ENCODE measurements at places on chromosomes 13 and 19.

DNA sequence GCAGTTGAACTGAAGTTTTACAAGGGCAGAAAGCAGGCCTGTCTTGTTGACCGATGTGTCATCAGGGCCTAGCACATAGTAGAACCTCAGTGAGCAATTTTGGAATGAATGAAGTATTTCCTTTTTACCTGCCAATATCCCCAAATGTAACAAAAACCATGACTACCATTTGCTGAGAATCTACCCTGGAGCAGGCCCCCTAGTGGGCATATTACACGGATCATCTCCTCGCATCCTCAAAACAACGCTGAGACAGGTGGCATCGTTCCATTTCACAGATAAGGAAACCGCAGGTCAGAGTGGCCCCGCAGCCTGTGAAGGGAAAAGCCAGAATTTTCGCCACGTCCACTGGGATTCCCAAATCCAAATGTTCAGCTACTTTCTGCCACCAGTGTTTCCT, 77.9 kb downstream of the CACNA1A start:
- DNase-seq: peak; percentile 32

DNA sequence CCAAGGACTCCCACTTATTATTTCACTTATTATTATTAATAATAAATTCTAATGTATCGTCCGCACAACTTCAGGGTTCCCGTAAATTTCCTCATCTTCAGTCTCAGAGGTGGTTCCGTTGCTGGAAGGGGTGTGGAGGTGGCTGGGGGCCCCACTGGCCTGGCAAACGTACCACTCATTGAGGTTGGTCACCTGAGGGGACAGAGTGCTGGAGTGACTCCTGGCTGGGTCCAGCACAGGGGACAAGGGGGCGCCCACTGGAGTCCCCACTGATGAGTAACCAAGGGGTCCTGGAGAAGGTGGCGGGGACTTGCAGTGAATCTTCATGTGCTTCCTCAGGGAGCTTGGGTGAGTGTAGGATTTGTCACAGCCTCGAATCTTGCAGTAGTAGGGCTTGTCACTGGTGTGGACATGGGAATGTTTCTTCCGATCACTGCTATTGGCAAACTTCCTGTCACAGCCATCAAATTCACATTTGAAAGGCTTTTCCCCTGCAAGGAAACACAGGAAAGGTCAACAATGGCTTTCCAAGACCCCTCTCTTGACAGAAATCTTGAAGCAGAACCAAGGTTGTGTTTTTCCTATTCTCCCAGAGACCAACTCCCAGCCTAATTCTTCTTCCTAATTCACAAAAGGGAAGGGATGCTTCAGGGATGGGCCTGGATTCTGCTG, 6.1 kb downstream of the ZIC5 start:
- no peak for DNase-seq

GRCh38 chr13:49220036-49220855, at the start of gene MLNR:
Gene MLNR, plus strand, starts transcription at chr13:49220338. Its CDS starts 0 bp downstream, at chr13:49220338.
- no peak for DNase-seq

- no peak for DNase-seq
Observed at GRCh38 chr19:31761281-31761913, 412.2 kb upstream of the TSHZ3 start.

GRCh38 chr13:84399320-84400085, 517.2 kb upstream of the SLITRK1 start:
- no peak for DNase-seq

DNA sequence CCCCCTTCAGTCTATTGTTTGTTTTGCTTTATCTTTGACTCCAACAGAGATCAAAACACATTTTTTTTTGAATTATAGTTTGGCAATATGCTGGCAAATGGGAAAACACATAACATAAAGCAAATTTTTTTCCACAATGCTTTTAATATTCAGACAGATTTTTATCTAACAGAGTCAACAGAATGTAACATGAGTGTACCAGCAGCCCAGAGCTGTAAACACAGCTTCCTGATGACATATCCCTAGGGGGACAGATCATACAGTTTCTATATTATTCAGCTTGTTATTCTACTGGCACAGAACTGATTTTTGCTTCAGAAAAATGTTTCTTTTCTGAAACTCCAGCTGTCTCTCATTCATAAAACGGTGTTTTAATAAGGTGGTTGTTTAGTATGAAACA, 168.8 kb downstream of the OLFM4 start:
- no peak for DNase-seq

GRCh38 chr13:42497798-42498197, 76.2 kb upstream of the TNFSF11 start:
- peak; percentile 77 for DNase-seq

DNA sequence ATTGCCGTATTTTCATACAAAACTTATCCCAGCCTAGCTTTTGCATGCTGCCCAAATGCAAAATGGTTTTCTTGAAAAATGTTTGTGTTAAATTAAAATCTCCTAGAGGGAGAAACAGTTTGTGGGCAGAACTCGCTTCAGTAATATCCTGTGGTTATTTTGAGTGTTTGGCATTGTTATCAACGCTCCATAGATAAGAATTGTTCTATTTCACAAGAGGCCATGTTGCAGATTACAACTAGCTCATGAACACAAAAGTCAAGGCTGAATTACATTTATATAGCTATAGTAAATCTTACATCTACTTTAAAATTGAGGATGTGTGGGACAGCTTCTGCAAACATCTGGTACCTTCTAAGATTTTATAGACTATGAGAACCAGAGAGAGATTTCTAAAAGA, 447.9 kb downstream of the DCT start:
- DNase-seq: no peak

DNA sequence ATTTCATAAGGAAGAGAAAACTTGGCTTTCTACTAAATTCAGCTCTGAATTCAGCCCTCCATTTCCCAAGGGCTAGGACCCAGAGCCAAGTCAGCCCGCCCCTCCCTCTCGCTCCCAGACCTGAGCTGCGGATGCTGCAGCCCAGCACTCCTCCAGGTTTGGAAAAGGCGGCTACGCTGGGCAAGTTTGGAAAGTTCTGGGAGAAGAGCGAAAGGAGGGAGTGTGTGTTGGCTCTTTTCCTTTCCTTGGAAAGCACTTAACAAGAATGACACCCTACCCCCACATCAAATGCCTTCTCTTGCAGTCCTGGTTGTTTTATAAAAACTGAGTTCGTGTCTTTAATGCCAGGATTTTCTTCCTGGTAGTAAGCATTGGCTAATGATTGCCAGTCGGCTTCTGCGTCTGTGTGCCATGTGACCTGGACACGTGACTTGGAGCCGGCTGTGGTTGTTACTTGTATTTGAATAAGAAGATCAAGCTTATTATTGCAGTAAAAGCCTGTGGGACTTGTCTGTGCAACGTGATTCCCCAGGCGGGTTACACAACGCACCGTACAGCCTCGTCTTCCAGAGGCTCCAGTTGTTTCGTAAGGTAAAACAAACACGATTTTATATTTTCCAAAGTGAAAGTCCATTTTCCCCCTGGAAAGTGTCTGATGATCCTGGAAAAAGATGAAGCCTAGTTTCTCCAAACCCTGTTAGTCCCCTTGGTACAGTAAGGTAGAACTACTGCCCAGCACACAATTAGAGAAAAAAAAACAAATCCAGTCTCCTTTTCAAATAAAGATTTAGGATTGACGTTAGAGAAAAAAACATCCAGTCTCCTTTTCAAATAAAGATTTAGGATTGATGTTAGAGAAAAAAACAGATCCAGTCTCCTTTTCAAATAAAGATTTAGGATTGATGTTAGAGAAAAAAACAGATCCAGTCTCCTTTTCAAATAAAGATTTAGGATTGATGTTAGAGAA, 26.8 kb upstream of the UBE2L5 start:
- DNase-seq: peak; percentile 67

- DNase-seq: no peak
Observed at GRCh38 chr13:76523740-76524340, 362.4 kb downstream of the KCTD12 start.

- no peak for DNase-seq
Observed at GRCh38 chr13:112561478-112561877, 26.5 kb downstream of the TUBGCP3 start.

- no peak for DNase-seq
Observed at GRCh38 chr13:44103429-44104196, 223.9 kb downstream of the LACC1 start.

GRCh38 chr19:9323557-9323918, 441 bp upstream of the ZNF559 start:
- DNase-seq: peak; percentile 44

DNA sequence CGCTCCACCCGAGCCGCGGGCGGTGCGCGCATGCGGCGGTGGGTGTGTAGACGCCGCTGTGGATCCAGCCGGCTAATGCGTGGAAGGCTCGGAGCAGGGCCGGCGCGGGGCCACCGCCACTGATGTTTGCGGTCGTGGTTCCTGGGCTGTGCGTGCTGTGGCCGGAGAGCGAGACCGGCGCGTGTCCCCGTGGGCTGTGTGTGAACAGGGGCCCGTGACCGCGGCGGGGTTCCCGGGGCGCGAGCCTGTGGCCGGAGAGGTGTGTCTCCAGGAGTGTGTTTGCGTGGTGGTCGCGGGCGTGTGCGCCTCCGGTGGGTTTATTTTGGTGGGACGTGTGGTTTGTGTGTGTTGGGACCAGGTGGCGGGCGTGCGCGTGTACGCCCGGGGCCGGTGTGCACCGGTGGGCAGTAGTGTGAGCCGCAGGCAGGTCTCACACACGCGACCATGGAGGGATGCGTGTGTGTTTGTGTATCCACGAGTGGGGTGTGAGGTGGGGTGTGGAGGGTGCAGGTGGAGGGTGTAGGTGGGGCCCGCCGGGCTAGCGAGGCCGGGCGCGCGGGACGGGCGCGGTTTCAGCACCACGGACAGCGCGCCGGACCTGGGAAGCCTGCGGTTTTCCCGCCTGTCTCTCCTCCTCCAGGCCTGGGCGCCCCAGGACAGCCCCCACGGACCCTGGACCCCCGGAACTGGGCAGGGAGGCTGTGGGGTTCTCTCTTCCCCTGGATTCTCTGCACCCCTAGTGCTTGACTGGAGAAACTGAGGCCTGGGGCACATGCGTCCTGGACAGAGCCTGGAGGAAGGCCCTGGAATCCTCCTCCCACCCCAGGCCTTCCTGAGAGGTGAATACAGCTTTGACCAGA, 1.6 kb downstream of the HCN2 start:
- no peak for DNase-seq

GRCh38 chr13:77894743-77895142, 23.9 kb downstream of the EDNRB start:
- no peak for DNase-seq

DNA sequence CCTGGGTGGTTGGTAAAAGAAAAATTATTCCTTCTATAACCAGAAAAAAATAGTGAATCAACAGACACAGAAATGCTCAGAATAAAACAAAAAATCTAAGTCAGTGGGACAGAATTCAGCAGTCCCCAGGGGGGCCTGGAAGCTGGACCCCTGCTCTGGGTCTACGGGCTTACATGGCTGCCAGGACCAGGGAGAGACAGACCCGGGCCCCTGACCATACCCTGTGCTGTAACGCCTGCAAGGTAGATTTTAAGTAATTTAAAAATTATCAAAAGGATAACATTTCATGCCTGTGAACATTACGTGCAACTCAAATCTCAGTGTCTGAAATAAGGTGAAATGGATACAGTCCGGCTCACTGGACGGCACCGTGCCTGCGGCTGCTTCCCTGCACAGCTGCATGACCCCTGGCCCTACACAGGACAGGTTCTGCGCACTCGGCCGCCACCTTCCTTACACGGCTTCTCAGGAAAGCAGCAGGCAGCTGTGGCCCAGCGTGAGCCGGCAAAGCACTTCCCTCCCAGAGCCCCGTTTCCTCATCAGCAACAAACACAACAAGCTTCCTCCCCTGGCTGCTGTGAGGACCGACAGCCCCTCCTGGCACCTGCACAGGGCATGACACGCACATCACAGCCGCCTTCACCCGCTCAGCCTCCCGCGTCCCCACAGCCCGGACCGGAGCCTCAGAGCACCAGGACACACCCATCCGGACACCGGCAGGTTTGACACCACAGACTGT, 22.2 kb downstream of the RASA3 start:
- no peak for DNase-seq

- DNase-seq: no peak
Observed at GRCh38 chr13:20714161-20714560, 10.7 kb downstream of the IL17D start.

DNA sequence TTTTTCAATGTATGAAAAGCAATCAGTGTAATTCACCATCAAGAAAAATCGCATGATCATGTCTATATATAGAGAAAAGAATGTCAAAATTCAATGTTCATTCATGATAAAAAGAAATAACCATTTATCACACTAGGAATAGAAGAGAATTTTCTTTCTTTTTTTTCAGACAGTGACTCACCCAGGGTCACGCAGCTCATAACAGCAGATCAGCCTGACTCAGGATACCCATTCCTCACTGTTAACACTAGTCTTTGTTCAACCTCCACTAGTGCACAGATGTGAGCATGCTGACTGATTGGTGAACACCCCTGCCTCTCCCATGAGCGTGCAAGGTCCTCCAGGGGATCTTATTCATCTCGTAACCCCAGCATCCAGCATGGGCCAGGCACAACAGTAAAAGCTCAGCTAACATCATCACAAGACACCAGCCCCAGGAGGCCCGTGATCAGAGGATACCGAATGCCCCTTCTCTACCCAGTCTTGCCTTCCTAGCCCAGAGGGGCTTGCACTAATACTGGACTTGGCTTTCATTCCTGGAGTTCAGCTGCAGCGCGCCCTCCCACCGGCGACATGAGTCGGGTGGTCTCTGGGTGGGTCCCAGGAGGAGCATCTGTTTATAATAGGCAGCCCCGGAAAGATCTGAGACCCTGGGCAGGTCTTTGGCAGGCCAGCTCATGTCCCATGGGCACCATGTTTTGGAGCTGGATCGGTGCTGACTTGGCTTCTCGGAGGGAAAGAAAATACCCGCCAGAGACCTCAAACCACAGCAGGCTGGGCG, 539.5 kb upstream of the SLC10A2 start:
- no peak for DNase-seq

GRCh38 chr13:23822252-23822824, 66.9 kb downstream of the MIPEP start:
- no peak for DNase-seq

GRCh38 chr19:45068041-45068440, 8.2 kb downstream of the ZNF296 start:
- DNase-seq: no peak

- DNase-seq: no peak
Observed at GRCh38 chr19:43678512-43679261, 8.7 kb upstream of the PLAUR start.

DNA sequence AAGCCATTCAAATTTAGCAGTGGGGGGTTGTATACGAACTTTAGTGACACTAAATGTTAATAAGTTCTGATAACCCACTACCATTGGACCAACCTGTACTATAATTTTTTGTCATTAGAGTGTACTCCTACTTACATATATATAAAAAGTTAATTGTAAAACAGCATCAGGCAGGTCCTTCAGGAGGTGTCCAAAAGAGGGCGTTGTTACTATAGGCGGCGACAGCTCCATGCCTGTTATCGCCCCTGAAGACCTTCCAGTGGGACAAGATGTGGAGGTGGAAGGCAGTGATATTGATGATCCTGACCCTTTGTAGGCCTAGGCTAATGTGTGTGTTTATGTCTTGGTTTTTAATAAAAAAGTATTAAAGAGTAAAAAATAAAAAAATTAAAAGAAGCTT, 27.5 kb downstream of the SPRYD7 start:
- DNase-seq: no peak

GRCh38 chr19:48999481-49000325, 6.0 kb downstream of the RUVBL2 start:
- DNase-seq: no peak

All from RWPE1 (cell line).